ENCODE measurements at places on chromosomes 16 and 17.

GRCh38 chr17:38898812-38899348 lies 26.5 kb upstream of the LASP1NB start:
- DNase-seq = no peak

- DNase-seq = no peak
These were observed 313 bp upstream of the NSRP1 start for GRCh38 chr17:30116345-30116660.

GRCh38 chr16:53654946-53655345 lies 48.7 kb downstream of the RPGRIP1L start:
- DNase-seq = no peak

DNA sequence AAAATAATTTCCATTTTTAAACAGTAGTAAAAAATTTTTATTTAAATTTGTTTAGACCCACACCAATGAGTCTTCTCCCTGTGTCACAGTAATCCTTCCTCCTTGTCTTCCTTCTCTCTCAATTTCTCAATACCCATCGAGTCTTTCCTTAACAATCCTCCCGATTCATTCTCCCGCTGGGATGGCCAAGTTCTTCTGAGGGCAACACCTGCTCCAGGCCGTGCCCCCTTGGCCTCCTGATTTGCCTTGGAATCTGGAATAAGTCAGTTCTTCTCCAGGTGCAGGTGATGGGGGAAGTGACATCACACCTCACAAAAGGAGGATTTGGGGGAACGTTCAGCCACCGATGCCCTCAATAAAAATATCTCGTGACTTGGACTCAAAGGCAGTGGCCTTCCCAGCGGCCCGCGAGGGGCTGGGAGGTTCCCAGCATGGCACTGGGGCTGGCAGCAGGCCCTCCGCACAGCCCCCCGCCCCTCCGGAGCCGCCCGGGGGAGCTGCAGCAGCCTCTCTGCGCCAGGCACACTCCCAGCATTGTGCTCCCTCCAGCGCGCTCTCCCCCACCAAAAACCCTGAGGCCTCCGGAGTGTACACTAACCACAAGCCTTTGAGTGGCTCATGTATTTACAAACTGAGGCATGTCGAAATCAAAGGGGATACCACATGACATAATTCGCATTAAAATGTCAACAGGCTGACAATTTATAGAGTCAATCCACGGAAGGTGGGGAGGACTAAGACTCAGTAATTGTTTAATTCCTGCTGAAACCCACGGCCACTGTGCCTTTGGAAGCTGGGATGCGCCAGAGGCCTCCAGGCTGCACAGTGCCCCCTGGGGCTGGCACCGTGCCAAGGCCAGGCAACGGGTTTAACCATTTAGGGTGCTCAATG lies 120.5 kb downstream of the ZFHX3 start:
- DNase-seq = no peak

DNA sequence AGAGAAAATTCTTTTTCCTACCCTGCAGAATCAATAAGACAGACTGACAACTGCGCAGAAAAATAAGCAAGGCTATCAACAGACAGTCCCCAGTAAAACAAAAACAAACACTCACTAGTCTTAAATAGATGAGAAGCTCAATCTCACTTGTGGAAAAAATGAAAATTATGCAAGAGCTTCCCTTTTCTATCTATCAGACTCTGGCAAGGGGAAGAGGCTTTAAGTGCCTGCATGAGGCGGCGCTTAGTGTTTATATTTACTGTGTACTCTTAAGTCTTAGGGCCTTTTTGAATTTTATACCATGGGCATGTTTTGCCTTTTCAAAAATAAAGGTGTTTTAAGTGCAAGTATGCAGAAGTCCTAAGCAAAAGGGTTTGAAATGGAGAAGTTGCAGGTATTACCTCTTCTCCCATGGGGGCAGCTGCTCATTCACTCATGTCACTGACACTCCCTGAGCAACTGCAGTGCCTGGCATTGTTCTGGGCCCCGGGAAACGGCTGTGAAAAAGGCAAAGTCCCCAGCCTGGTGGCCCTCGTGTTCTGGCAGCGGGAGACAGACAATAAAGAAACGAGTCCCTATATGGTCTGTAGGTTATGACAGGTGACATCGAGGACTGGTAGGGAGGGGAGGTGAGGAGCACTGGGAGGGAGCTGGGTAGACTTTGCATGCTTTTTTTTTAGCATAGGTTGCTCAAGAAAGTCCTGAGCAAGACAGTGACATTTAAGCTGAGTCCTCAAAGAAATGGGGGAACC lies 35.2 kb downstream of the HSBP1 start:
- no peak for DNase-seq

- DNase-seq = no peak
These were observed 48.8 kb upstream of the CCL1 start for GRCh38 chr17:34411646-34412421.
